ENCODE measurements at places on chromosomes 6 and 20.

DNA sequence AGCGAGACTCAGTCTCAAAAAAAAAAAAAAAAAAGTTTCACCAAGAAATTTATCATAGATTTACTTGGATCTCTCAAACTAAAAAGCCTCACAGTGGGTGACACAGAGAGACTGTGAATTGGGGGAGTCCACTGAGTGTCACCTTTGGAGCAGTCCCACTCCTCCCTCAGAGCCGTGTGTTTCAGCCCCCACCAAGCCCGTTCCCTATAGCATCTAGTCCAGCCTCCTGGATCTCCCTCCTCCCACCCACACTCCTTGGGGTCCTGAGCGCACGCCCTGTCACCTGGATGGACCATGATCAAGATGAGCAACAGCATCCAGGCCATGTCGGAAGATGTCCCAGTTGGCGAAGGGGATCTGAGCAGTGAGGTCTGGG, 422 bp downstream of the NCR3 start:
- no peak for DNase-seq

DNA sequence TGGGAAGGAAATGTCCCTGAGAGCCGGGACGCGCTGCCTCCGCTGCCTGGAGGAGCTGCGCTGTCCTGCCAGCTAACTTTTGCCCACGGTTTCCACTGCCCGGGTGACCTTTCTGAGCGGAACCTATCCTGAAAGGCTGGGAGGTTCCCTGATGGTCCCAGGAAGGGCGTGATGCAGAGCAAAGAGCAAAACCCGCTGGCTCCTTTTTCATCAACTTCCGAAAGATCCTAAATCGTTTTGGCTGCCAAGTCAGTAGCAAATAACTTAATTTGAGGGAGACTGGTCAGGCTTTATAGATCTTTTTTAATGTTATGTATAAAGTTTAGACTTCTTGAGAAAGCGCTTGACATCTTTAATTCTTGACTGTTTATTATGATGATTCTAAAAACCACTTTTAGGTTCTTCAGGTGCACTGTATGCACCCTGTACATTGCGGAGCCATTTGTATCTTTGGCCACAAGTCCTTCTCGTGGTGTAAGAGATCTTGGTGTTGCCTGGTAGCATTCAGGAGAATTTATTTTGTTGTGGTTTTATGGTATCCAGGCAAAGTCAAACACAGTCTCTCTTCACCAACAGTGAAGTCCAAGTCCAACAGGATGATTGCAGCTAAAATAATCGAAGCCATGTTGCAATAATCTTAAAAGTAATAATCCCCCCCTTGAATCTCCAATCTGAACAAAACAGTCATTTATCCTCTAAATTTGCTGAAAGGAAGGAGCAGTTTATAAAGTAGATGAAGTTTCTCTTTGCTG, at the start of gene SYNE1:
TSS of gene SYNE1 (minus strand) at position 67 of the 752 bp plus-strand sequence. CDS start 9,031 bp downstream, outside the sequence.
- no peak for DNase-seq

DNA sequence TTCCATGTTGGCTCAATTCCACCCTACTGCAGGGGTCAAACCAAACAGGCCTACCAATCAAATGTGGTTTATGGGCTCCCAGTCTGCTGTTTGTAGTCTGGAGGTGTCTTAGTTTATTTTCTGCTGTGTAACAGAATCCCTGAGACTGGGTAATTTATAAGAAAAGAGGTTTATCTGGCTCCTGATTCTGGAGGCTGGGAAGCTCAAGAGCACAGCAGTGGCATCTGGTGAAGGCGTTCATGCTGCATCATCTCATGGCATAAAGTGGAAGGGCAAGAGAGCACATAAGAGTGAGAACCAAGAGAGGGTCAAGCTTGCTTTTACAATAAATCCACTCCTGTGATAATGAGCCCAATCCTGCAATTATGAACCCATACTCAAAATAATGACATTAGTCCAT, 85.4 kb downstream of the C6orf52 start:
- DNase-seq: no peak

DNA sequence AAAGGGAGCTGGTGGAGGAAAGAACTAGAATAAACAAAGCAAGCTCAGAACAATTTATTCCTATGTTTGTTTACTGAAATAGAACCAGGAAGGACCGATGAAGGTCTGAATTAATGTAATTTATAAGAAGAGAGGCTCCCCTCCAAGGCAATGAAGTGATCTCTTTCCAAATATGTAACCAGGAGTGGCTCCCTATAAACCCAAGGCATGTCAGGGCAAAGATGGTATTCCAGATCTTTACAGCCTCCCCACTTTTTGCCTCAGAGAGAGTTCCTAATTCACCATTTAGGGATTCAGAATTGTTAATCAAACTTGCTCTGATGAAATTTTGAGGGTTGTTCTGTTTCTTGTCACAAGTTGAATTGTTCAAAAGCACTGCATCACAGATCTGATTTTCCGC, 88.8 kb downstream of the HDGFL1 start:
- DNase-seq: no peak

- no peak for DNase-seq
Measured at GRCh38 chr20:40882152-40882551, 146.5 kb upstream of the TOP1 start.

DNA sequence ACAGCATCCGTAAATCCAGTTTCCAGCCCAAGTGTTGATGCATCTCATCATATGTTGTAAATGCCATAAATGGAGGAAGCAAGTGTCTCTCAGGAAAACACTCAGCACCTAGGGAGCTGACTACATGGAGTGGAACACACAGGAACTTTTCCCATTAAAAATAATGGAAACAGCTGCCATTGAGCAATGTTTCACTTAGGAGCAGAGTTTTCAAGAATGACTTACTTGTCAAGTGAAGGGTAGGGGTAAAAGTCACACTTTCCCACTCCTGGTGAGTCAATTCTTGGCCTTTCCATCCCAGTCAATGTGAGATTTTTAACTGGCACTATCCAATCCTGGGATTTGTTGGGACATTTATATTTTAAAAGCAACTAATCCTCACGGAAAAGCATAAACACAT, 119.4 kb upstream of the ASF1A start:
- DNase-seq: no peak

DNA sequence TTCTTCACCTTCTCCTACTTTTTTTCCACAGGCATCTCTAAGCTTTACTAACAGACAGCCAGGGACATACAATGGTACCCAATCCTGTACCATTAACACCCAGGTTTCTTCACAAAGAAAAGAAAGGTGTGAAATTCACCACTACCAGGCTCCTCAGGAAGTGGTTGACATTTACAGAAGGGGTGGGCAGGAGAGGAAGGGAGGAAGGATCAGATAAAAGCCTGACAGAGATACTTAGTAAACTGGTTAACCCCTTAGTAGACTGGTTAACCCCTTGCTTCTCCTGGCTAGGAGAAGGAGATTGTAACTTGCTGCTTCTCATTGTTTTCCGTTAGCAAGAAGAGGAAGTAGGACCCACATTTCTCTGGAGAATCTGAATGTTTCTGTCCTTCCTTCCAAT, 7.2 kb downstream of the SAMD3 start:
- peak; percentile 73 for DNase-seq

DNA sequence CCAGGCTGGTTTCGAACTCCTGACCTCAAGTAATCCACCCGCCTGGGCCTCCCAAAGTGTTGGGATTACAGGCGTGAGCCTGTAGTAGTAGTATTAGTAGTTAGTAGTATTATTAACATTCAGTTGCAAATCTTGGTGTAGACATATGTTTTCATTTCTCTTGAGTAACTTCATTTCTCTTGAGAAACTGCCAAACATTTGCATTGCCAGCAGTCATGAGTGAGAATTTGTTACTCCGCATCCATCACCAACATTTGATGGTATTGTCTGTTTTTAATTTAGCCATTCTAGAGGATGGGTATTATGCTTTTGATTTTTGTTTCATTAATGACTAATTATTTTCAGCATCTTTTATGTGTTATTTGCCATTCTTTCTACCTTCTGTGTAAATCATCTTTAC, 1.5 kb upstream of the ERVFRD-1 start:
- DNase-seq: no peak

- DNase-seq: no peak
Measured at GRCh38 chr6:29552512-29553051, 7.0 kb downstream of the UBD start.

GRCh38 chr6:3348821-3349220, 90.1 kb downstream of the PSMG4 start:
- no peak for DNase-seq

DNA sequence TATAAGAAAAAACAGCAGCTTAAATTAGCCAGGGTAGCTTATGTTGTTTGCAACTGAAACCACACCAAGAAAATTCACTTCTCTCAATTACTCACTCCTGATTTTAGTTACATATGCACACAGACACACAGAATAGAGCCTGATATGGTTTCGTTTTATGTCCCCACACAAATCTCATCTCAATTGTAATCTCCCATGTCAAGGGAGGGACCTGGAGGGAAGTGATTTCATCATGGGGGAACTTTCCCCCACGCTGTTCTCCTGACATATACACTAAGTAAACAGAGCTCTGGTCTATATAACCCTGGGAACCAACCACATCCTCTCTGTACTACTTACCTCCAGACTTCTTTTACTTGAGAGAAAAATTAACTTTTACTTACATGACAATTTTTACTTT, 9.8 kb downstream of the OR12D1 start:
- DNase-seq: no peak

GRCh38 chr6:160088069-160088783, 33.4 kb upstream of the SLC22A1 start:
- DNase-seq: no peak

DNA sequence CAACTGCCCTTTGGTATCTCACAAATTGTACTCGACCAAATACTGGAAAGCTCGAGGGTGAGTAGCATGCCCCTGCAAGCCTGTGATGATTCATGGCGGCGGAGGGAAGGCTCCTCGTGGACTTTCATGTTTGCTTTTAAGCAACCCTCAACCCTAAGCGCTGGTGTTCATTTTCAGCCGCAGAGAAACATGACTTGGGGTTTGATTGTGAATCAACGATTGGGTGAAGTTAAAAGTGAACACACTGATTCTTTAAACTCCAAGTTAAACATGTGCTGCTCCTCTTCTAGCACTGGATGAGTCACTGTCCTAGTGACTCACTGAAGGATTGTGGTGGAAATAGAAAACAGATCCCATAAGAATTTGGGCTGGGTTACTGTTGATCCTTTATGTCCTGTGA, 8.3 kb downstream of the CD109 start:
- DNase-seq: no peak

- no peak for DNase-seq
Measured at GRCh38 chr20:56691325-56691998, 62.4 kb downstream of the TFAP2C start.

GRCh38 chr6:17004269-17004668, 97.6 kb upstream of the STMND1 start:
- no peak for DNase-seq

DNA sequence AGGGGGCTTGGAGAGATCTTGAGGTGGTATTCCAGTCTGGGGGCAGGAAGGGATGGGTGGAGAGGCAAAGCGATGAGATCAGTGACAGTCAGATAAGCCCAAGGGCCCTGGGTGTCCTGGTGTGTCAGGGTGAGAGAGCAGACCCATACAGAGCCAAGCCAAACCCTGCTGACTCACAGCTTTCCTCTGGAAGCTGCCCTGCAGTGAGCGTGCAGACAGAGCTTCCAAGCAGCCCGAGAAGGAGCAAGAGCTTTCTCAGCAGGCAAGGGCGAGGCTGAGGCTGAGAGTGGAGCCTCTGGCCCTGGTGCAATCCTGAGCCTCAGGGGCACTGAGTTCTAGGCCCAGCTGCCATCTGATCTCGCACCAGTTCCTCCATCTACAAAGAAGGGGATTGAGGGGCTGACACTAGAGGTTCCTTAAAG, 91.1 kb upstream of the HIVEP1 start:
- no peak for DNase-seq

GRCh38 chr20:3839328-3839727, 7.3 kb upstream of the MAVS start:
- DNase-seq: no peak

GRCh38 chr6:151175662-151176445, 63.9 kb upstream of the AKAP12 start:
- no peak for DNase-seq

GRCh38 chr20:34295284-34295683, 7.9 kb downstream of the AHCY start:
- no peak for DNase-seq

DNA sequence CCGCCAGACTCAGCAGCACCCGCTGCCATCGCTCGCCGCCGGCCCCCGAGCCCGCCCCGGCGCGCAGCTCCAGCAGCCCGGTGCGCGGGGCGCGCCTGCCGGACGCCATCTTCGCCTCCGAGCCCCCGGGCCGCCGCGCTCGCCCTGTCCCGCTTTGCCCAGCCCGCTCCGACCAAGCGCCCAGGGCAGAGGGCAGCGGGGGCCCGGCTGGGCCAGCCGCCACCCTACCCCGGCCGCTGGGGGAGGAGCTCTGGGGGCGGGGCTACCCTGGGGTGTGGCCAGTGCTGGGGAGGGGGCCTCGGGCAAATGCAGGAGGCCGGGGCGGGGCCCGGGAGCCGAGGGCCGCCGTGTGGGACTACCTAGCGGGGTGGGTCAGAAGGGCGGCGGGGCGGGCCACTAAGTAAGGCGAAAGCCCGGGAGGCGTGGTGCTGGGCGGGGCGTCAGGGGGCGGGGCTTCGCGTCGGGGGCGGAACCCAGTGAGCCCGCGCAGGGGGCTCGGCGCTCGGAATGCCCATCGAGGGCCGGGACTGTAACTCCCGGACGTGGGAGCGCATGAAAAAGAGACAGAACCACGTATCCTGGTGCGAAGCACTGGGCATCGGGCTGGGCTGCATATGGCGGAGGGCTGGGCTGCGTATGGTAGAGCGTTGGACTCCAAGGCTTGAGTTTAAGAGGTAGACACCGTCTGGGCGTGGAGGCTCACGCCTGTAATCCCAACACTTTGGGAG, at the start of gene SNTA1:
TSS of gene SNTA1 (minus strand) at position 252 of the 728 bp plus-strand sequence. CDS start at position 109, 143 bp downstream.
- peak; percentile 87 for DNase-seq

DNA sequence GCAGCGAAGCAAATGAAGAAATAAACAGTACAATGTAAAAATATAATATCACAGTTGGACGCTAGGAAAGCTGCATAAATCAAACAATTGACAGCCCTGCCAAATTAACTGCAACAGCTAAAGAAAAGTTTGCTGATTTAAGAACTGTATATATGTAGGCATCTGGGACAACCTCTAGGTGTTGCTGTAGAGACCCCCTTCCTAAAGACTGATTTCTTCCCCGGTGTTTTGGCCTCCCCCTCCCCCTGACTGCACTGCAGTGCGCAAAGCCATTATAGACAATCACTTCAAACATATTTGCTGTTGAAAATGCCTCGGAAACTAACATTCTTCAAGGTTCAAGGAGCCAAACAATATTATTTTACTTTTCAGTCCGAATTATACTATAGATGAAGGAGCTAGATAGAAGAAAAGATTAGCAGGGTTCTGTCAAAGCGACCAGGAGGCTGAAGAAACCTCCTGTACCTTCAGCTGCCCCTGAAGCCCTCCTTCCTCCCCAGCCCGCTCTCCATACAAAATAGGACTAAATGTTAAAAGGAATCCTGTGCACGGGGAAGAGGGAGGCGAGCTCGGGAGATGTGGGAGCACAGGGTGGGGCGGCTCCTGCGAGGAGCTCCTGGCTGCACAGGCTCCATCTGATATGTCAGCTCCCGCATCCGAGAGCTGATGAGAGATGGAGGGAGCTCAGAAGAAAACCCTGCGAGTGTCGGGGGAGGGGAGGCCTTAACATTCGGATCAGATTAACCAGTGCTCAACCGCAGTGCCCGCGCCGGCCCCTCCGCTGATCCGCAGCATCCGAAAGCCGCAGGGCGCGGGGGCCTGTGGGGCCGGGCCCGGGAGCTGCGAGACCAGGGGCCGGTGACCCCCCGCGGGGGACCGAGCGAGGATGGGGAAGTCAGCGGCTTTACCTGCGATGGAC, 822 bp downstream of the ELOVL4 start:
- DNase-seq: no peak
